ENCODE measurements at places on chromosomes 2 and 18.

GRCh38 chr18:10402871-10403559 is 51.4 kb upstream of the APCDD1 start:
- DNase-seq: no peak

DNA sequence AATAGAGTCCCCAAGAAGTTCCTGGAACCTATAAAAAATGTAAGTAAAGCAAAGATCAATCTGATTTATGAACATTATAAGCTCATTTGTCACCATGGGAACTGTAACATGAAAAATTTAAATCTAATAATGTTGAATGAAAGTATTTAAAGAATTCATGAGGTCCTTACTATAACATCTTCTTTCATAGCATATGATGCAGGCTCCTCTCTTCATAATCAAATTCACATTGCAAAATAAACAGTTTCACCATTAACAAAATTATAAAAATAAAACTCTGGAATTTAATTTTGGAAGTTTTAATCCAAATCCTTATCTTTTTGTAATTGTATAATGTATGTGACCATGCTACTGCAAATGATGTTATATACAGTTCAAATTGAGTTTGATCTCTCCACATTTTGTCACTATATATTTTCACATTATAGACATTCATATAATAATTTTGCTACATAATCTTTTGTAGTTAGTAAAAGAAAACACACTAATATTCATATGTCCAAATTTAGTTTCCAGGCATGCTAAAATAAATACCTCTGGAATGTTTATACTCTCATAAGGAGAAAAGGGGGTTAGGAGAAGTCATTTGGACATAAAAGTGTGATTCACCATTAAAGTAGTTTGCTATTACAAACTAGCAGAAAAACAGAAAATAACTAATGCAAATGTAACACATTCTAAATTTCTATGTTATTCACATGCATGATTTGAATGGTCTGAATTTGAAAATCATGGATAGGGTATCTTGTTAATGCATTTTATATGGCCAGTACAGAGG is 954.1 kb downstream of the DSC3 start:
- DNase-seq: no peak

DNA sequence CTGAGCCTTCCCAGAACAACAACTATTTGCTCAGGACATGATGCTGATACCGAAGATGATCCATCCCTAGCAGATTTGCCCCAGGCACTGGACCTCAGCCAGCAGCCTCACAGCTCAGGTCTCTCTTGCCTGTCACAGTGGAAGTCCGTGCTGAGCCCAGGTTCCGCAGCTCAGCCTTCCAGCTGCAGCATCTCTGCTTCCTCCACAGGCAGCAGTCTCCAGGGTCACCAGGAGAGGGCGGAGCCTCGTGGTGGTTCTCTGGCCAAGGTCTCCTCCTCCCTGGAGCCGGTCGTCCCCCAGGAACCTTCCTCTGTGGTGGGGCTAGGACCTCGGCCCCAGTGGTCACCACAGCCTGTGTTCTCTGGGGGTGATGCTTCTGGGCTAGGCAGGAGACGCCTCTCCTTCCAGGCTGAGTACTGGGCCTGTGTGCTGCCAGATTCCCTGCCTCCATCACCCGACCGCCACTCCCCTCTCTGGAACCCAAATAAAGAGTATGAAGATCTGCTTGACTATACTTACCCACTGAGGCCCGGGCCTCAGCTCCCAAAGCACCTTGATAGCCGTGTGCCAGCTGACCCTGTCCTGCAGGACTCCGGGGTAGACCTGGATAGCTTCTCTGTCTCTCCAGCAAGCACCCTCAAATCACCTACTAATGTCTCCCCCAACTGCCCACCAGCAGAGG is 15.4 kb downstream of the CEP68 start:
- no peak for DNase-seq

- DNase-seq: no peak
Measured at GRCh38 chr18:39350945-39351344, 1785.3 kb upstream of the CELF4 start.

- no peak for DNase-seq
Measured at GRCh38 chr2:110807522-110807921, 75.1 kb downstream of the ACOXL start.

- DNase-seq: peak; percentile 55
Measured at GRCh38 chr2:171432969-171433762, 624 bp downstream of the METTL8 start.

DNA sequence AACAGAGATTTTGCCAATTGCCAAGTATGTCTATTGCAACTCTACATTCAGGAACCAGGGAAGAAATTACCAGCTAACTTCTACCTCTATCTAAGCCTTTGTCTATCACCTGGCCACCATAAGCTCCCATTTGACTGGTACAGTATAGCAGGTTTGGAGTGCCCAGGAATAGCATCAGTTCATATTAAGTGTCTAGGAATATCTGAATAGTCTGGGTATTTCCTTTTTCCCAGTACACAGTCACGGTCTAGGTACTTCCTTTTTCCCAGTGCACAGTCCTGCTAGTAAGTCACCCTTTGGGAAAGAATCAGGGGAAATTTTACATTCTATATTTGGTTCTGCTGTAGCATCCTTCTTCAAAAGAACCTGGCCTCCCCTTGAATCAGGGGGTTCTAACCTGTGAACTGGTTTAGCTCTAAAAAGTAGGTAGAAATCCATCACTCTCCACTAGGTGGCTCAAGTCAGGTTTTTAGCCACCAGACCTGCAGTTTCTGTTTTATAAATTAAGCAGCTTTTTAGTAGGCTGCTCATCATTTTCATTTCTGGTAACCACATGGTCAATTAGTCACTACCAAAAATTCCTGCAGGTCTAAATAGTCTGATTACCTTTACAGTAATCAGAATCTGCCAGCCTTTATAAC is 49.3 kb upstream of the DNAJC10 start:
- peak; percentile 31 for DNase-seq

- no peak for DNase-seq
Measured at GRCh38 chr2:7324706-7325105, 407.5 kb downstream of the RNF144A start.

DNA sequence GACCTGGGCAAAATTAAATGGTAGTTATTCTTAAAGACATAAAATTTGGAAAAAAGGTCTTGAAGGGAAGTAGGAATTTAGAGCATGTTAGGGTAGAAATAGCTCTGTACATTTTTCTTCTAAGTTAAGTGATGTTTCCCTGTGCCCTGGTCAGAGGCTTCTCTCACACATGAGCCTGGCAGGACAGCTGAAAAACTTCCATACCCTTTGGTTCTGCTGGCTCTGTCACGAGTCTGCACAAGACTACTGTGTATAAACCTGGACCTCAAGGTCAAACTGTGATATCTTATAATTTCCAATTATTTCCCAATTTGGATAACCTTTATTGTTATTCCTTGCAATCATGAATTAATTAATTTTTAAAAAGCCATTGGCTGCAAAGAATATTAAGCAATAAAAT is 664.7 kb downstream of the BCL11A start:
- no peak for DNase-seq

DNA sequence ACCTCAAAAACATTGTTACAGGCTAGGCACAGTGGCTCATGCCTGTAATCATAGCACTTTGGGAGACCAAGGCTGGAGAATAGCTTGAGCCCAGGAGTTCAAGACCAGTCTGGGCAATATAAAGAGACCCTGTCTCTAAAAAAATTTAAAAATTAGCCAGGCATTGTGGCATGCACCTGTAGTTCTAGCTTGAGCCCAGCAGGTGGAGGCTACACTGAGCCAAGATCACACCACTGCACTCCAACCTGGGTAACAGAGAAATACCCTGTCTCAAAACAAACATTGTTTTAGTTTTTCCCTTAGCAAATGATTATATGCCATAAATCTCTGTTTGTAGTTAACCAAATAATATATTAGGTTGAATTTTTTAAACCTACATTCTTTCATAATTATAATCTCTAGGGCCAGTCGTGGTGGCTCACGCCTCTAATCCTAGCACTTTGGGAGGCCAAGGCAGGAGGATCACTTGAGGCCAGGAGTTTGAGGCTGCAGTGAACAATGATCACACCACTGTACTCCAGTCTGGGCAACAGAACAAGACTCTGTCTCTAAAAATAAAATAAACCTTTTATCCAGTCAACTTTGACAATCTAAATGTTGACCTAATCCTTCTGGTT is 13.3 kb upstream of the CYP20A1 start:
- peak; percentile 43 for DNase-seq

DNA sequence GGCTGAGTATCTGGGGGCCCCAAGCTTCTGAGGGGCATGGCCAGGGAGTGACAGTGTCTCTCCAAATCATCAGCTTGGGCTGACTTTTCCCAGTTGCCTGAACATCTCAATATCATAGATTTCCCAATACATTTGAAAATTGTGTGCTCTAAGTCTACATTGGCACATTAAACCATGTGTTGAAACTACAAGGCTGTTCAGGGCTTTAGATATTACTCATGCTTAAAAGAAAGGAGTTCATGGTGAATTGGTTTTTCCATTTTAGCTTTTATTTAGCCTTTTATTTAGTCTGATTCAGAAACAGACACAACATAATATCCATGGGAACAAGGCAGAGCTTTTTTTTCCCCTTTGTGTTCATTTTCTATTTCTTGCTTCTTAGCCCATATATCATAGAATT is 49.9 kb upstream of the GALR1 start:
- no peak for DNase-seq

DNA sequence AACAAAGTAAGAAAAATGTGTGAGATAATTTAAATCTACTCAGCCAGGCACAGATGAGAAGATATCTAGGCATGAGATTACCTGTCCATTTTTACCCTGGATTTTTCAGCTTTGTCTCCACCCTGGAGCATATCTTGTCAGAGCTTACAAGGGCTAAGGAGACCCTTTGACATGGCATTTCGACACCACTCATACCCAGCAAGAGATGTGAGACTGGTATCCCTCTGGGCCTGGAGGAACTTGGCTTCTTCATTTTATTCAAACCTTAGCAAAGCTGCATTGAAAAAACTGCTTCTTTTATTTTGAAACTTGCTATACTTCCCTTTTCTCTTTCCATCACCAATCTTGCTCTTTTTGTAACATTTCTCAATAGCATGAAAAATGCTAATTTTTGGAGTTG is 194.9 kb upstream of the HNMT start:
- no peak for DNase-seq

DNA sequence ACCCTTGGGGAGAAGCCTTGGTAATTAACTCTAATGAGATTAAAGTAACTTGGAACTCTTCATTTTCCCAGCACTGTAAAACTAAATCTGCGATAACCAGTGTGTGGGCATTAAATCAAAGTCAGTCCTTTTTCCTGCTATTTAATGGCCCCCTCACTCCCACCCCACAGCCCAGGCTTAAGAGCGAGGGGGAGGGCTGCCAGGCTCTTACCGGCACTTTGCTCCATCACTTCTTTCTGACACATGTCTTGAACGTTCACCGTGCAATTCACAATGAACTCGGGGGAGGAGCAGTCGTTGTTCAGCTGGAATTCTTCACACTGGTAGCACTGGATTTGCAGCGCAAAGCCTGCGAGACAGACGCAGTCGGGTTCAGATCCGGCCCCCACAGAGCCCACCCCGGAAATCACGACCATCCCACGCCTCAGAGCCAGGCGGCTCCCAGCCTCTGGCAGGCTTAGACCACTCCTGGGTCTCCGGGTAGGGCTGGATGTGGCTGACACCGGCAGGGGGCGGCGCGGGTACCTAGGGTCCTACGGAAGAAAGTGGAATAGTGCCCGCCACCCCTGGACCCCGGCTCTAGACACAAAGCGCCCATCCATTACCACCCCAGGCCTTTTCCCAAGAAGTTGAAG is 1.7 kb downstream of the LYPD1 start:
- DNase-seq: peak; percentile 74

DNA sequence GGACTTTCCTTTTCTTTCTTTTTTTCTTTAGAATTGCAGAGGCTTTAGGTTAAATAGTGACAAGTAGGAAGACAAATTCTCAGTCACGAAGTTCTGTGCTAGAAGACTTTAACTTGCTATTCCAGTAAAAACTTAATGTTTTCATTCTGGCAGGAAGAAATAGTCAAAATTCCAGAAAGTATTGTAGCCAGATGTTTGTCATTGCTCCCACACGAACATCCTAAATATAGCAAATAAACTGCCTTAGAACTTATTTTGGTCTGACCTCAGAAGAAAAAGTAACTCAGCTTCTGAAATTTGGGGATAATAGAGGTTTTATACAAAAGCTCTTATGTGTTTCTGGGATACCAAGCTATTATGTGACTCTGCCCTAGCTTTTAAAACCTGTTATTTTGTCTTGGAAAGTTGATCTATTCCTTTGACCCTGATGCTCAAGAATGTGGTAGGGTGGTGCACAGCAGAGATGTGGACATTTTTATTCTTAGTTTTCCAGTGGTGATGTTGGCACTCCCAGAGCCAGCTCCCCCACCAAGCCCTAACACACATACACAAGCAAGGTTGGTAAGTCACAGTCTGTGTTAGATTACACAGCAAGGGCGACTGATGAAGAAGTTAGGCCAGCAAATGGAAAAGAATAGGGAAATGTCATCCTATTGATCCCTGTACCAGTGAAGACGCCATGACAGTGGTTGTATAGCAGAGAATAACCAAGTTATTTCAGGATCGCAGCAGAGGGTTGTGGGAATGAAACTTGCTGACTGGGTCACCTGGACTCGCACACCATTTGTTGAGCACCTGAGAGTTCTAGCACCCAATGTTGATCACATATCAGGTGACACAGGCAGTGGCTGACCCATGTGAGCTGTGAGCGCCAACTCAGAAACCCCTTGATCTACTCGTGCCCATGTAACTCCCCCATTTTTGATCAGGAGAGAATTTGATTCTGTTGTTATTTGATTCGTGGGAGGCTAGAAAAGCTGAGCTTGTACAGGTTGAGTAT is 23.7 kb downstream of the FARP2 start:
- no peak for DNase-seq

DNA sequence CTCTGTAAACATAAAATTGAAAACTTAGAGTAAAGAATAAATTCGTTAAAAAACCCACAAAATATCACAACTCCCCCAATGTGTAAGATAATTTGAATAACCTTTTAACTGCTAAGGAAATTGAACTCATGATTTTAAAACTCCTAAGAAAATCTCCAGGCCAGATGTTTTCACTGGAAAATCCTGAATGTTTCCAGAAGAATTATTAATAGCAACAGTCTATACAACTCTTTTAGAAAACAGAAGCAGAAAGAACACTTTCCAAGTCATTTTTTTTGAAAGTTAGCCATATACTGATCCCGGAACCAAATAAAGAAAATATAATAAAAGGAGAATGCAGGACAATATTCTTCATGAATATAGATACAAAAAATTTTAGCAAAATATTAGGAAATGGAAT is 165.6 kb downstream of the ACOXL start:
- DNase-seq: no peak
